ENCODE measurements at places on chromosomes 4 and X.
A peak's percentile ranks its signal among the peaks of the same experiment; 100 is the strongest.

- no peak for DNase-seq
Observed at GRCh38 chr4:76873495-76873894, 24.4 kb downstream of the SOWAHB start.

DNA sequence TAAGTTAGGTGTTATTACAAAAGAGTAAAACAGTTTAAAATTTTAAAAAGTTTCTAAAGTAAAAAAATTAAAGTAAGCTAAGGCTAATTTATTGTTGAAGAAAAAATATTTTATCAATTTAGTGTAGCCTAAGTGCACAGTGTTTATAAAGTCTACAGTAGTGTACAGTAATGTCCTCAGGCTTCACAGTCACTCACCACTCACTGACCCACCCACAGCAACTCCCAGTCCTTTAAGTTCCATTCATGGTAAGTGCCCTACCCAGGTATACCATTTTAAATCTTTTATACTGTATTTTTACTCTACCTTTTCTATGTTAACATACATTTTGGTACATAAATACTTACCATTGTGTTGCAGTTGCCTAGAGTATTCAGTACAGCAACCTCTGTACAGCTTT lies 120.3 kb upstream of the DKK2 start:
- DNase-seq: no peak

DNA sequence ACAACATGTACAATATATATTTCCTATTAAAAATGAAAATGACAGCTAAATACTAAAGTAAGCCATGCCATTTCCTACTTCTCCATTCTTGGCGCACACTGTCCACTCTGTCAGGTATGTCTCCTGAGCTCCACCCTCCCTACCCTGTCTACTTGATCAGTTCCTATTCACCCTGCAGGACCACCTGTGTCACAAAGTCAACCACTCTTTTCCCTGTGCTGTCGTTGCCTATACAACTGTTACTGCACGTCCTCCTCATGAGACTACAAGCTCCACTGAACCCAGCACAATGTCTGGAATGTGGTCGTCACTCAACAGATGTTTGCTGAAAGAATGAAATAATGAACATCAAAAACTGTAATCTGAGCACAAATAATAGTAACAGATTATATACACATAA lies 54.9 kb downstream of the SLC9A7 start:
- no peak for DNase-seq

- no peak for DNase-seq
Observed at GRCh38 chr4:149831656-149832208, 16.1 kb upstream of the IQCM start.

- DNase-seq: no peak
Observed at GRCh38 chr4:163470391-163470790, 3.2 kb downstream of the TKTL2 start.

DNA sequence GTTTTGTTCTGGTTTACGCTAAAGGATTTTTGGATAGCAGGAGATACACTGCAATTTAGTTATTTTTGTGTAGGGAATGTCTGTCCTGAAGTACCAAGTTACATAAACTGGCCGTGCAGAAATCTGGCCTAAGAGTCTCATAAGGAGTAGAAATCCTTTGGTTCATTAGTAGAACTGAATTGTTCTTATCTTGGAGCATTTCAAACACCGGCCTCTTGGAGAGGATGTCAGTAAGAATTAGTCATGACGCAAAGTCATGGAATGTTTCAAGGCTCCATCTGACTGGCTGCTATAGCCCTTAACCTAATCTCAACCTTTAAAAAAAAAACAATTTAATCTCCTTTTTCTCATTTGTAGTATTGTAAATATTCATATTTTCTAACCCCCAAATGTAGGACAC lies 15.2 kb downstream of the PDLIM3 start:
- no peak for DNase-seq

GRCh38 chr4:83558680-83559079 lies 22.8 kb downstream of the GPAT3 start:
- no peak for DNase-seq

GRCh38 chr4:136246876-136247275 lies 1285.4 kb downstream of the PCDH18 start:
- DNase-seq: no peak

- no peak for DNase-seq
Observed at GRCh38 chr4:6074758-6075157, 56.5 kb upstream of the C4orf50 start.

DNA sequence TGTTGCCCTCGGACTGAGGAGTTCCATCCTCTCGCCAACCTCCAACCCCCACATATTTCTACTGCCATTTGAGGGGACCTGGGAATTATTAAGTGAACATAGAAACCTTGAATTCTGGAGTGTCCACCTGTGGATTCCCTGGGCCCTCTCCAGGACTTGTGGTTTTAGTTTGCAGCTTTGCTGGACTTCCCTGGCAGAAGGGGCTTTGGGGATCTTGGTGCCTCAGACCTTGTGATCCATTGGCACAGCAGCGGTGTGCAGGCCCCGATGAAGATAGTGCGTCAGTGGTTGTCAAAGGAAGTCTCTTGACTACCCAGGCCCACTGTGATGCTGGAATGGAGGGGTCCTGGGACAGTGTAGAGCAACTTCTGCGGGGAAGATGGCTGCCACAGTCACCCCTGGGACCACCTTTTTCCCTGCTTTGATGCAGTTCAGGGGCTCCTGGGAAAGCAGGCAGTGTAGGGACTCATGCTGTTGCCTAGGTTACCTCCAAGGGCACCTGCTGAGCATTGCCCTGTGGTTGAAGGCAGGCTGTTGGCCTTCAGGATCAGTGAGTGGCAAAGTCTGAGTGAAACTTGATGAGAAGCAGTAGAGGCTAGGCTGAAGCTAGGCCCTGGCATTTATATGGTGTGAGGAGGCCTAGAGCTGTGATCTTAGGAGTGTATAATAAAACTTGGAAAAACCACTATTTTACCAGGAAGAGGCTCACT lies 2.2 kb downstream of the SLC16A2 start:
- DNase-seq: no peak

DNA sequence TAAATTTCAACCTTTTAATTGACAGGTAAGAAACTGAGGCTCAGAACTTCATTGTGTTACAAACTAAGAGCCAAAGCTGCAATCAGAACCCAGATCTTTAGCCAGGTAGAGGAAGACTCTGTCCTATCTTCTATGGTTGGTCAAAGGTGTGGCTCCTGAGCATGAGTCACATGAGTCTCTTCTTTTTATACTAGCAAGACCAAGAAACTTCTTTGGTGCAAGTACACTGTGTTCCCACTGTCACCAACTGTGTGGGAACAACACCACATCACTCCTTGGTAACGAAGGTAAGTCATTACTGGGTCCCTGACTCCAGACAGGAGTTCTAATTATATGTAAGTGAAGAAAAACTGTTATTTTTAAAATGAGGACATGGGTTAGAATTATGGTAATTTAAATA lies 290.1 kb downstream of the INPP4B start:
- DNase-seq: no peak

DNA sequence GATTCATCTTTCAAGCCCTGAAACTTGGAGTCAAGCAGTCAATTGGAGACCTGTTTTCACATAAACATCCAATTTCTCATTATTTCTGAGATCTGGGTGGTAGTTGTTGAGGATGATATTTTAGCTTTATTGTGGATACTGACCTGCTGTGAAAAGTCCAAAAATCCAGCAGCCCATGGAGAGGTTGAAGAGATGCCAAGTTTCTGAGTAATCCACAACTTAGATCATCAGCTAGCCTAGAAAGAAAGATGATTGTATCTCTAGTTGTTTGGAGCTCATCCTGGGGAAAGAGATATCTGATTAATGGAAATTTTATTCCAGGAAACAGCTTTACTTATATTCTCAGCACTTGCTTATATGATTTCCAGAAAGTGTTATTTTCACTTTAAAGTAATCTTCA lies 48.6 kb upstream of the DCX start:
- no peak for DNase-seq

- no peak for DNase-seq
Observed at GRCh38 chr4:106512706-106513105, 144.1 kb upstream of the GIMD1 start.

- peak; percentile 54 for DNase-seq
Observed at GRCh38 chr4:36348403-36348938, 67.1 kb downstream of the DTHD1 start.

- no peak for DNase-seq
Observed at GRCh38 chr4:129384974-129385373, 289.0 kb downstream of the C4orf33 start.

GRCh38 chr4:64935469-64936001 lies 526.3 kb upstream of the TECRL start:
- DNase-seq: no peak

DNA sequence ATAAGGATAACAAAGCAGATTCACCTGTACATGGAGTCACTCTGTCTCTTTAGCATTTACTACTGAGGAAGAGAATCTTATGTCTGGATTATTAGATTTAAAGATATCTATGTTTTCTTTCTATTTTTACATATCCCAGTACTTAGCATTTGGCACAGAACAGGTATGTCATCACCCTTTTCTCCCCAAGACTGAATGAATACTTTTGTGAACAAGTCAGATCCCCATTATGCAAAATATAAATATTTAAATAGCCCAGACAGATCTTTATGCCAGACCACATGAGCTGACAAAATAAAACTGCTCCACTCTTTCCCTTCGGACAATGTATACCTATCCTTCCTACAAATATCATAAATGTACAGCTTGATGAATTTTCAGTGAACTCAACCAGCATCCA lies 94.5 kb downstream of the CASK start:
- no peak for DNase-seq

- DNase-seq: no peak
Observed at GRCh38 chrX:10783451-10783995, 163.1 kb upstream of the MID1 start.

DNA sequence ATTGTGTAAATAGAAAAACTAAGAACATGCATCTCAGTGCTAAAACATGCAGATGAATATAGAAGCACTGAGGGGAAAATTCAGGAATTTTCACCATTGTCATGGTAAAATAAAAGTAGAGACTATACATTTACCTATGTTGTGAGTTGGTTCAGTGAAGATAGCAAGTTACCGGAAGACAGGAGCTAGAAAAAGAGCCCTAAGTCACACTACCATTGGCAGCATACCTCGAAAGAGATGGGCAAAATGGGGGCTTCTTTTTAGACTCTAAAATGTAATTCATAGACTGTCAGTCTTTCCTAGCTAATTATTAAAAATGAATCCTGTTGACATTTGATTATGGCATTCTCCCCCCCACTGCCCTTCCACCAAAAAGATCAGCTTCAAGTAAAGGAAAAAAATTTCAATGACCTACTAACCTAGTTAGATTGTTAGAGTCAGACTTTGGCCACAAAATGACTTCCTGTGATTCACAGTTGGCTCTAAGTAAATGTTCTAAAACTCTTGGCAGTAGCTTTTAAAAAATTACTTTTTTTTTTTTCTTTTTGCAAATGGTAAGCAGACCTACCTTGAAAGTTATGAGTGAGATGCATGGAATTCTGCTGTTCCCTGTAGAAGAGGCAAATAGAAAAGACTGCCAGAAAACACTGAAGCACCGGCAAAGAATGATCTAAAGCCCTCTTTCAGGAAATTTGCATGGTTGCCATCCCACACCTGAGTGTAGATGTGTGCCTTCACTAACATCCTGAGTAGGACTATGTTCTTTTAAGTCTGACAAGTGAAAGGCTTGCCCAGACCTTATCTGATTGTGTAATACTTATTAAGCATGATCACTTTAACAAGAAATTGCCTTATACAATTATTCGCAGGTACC lies 26.4 kb upstream of the ARSJ start:
- DNase-seq: no peak

- no peak for DNase-seq
Observed at GRCh38 chrX:44765556-44765955, 78.3 kb upstream of the DUSP21 start.

DNA sequence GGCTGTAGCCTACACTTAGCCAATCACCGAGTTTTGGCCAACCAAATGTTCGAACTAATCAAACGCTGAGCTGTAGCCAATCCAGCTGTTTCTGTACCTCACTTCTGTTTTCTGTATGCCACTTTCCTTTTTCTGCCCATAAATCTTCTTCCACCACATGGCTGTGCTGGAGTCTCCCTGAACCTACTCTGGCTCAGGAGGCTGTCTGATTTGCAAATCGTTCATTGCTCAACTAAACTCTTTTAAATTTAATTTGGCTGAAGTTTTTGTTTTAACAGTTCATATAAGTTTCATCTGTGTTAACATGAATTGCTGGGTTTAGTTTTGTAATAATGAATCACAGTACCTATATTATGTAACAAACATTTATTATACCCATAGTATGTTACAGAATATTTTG lies 160.7 kb upstream of the PCDH7 start:
- DNase-seq: no peak

DNA sequence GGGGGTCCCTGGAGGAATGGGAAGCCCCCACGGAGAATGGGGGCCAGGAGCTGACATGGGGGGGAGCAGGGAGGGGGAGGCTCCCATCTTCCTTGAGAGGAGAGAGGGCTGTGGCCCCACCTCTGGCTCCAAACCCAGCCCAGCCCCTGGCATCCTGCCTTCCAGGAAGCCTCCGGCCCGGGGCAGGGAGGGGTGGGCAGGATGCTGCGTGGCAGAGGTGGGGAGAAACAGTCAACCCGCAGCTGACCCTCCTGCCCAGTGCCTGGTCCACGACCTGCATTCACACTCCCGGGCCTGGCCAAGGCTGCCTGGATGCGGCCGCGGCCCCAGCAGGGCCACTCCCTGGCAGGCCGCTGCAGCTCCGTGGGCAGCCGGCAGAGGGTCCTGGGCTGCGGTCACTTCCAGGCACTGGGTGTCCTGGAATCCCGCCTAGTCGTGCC lies 39.0 kb downstream of the CPLX1 start:
- no peak for DNase-seq

- DNase-seq: no peak
Observed at GRCh38 chrX:153530411-153531129, 13.1 kb downstream of the ATP2B3 start.

DNA sequence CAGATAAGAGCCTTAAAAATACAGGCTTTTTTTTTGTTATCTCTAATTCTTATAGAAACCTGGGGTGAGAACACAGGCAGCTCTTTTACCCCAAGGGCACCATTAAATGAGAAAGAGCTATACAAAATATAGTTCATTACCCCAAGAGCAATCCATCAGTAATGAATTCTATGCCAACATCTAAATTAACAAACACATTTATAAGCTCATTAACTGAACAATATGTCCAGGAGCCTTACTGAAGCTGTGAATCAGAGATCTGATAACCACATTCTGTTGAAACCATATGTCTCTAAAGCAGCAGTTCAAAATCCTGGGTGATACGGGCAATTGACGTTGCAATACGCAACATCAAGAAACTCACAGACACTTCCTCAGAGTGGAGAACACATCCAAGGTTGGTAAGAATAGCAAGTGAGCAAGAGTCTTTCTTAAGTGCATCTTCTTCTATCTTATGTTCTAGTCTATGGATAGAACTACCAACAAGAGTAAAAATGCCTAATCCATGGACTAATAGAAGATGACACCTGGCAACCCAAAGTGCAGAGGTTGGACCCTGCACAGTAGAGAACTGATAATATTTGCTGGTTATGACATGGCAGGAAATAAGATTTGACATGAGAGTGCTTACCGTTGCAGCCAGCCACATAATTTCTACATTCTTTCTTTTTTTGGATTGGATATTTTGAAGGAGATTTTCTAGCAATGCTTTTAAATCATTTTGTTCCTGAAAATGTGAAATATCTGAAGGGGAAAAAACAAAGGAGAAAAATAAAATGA lies 449.3 kb downstream of the IL15 start:
- no peak for DNase-seq

Measured in activated T-cell treated with anti-CD3 and anti-CD28 coated beads, Interleukin-2, amount 50 U/mL, for 48 hours (primary cell).